ENCODE measurements at places on chromosomes 12 and 14. TPM values are rescaled to one million over a fixed set of nuclear protein-coding genes. Genes with fewer than 3 reads are reported as not detected.

DNA sequence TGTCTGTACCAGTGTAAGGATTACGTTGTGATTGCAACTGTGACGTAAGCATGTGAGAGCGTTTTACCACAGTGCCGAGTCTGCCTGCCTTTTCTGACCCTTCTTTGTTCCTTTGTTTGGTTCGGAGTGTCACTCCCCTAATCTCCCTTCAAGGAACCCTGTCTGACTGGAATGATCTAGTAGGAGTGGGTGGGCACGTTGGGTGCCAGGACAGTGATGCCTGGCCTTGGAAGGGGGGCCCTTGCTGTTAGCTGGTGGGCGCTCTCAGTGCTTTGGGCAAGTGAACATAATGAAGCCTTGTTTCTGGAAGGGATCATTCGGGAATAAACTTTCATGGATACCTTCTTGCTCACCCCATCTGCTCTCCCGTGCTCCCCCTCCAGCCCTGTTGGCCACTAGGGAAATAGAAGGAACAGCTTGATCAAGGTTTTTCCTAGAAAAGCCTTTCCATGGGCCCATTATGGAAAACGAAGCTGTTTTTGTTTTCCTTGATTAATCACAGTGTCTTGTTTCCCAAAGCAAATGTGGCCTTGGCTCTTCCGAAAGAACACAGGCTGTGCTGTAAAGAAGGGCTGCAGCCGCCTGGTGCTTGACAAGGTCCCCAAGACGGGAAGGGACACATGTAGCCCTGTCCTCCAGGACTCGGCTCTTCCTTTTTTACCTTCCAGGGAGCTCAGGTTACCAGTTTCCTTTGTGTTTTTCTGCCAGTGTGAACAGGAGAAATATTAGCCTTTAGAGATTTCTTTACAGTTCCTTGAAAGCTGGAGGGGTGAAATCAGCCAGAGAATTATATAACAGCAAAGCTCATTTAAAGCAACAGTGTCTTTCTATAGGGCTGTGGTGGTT, 215.5 kb downstream of the CRADD start:
- DNase-seq = no peak

GRCh38 chr12:63042646-63043045, 107.7 kb upstream of the PPM1H start:
- peak; percentile 47 for DNase-seq

- DNase-seq = peak; percentile 78
Observed at GRCh38 chr12:69569236-69569635, 16.0 kb upstream of the CCT2 start.

GRCh38 chr14:101963052-101963451, 1.3 kb upstream of the DYNC1H1 start:
- no peak for DNase-seq

GRCh38 chr14:92010644-92011043, 29.2 kb downstream of the TRIP11 start:
- no peak for DNase-seq

DNA sequence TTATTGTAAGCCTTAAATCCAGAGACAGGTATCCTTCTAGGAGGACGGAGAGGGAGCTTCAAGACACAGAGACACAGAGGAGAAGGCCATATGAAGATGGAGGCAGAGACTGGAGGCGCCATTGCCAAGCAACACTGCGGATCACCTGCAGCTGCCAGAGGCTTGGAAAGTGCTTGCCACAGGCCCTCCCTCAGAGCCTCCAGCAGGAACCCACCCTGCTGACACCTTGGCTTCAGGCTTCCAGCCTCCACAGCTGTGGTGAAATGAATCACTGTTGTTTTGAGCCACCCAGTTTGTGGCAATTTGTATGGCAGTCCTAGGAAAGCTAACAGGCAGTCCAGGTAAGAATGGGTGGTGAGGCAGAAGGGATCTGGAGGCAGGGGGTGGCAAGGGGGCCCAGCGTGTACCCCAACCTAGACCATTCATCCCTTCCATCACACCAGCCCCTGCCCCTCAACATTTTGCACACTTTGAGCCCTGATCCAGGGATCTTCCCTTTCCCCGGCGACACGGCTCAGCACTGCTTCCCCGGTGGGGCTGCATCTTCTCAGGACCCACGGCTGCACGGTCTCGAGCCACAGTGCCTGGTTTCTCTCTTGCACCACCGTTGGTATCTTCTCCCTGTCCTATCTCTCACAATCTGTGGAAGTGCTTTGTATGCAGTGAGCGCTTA, 22.3 kb upstream of the BCDIN3D start:
- no peak for DNase-seq

- DNase-seq = peak; percentile 60
Observed at GRCh38 chr12:67795236-67795635, 146.7 kb downstream of the DYRK2 start.

DNA sequence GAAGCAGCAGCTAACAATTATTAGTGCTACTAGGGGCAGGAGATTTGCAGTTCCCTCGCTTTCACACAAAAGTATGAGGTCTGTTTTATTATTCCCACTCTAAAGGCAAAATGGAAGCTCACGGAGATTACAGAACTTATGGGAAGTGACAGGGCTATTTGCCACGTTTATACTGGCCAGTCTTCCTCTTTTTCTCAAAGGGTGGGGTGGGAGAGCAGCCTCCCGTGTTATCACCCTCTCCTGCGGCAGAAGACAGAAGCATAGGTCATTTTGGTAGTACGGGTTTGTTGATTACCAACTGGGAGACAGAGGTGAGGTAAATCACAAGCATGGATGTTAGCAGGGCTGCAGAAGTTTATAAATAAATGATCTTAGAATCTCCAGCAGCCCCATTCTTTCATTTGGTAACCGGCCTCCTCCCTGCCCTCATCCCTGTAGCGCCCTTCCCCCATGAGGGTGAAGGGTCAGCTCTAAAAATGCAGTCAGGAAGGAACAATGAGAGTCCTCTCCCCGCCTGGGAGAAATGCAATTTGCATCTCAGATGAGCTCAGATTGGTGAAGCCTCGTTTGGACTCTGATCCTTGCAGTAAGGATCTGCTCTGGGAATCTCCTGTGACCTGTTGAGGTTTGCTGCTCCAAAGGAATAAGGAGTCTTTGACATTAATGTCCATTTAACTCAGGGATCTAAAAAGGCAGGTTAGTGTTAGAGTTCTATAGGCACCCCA, 44.7 kb upstream of the SINHCAF start:
- DNase-seq = no peak

DNA sequence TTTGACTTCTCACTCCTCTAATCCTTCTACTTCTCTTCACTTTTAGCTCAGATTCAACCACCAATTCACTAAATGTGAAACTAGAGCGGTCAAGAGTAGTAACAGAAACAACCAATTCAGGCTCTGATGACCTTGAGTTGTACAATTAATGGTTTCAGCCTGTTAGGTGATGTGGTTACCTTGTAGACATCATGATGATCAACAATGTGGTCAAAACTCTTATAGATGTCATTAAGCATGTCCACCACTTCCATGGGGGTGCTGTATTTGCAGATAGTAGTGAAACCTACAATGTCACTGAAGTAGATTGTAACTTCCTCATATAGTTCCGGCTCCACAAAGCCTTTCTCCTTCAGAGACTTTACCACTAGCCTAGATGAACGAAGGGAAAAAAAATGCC, 54.1 kb upstream of the PLBD1 start:
- DNase-seq = no peak

DNA sequence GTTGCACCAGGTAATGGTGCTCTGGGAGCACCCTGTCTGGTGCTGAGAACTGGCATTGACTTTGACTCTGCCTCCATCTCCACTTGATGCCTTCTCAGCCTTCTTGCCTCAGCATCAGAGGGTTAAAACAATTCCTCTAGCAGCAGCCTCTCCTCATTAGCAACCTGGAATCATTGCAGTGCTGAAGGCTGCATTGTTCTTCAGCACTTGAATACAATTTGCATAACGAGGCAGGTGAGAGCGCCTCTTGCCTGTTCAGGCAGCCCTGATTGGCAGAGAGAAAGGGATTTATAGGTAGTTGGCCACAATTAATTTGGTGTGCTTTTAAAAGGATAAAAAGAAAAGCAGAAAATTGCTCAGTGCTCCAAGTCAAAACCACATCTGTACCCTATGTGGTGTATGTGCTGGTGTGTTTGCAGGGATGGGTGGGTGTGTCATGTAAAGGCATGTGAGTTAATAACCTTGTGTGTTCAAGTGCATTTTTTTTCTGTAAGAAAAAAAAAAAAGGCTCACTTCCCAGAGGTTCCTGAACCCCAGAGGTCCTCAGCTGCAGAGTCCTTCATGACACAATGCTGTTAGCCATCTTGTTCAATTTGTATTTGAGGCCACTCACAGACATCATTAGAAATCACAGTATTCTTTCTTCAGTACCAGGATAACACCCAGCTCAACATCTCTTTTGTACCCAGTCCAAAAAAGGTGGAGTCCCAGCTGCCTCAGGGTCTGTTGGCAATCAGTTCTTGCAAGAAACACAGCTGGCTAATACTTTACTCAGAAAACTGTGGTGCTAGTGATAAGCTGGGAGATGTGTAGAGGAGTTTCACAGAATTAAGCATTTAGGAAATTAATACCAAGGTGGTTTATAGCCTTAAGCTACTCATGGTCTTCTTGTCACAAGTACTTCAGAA, 385.6 kb downstream of the GRIN2B start:
- DNase-seq = no peak

GRCh38 chr14:86035882-86036281, 505.9 kb downstream of the FLRT2 start:
- peak; percentile 34 for DNase-seq

DNA sequence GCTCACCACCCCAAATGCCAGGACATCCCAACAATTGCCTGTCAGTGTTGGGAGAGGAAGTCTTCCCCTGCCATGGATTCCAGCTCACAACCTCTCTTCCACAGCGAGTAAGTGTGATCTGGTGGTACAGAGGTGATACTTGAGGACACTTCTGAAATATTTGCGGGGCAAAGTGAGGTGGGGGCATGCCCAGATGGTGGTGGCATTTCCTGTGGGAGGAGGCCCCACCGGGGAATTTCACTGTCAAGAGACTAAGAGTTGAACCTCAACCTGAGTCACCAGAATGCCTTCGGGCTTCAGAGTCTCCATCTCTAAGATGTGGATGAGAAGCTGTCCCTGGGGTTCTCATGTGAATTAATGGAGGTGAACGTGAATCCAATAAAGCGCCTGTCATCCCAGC, 122.3 kb upstream of the RFLNA start:
- peak; percentile 19 for DNase-seq

DNA sequence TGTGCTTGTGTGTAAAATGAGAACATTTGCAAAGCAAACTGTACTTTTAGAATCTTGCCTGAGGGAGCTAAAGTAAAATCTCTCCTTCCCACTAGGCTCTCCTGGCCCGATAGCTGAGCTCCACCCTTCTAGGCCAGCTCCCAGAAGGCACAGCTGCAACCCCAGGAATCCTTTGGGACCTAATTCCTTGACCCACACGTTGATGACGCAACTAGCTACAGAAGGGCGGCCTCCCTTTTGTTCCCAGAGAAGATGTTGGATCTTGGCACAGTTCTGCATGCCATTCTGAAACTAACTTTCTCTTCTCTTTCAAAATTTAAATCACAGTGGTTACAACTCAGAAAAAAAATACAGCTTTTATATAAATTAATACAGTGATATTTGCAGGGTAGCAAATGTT, 268.1 kb downstream of the EGLN3 start:
- no peak for DNase-seq

DNA sequence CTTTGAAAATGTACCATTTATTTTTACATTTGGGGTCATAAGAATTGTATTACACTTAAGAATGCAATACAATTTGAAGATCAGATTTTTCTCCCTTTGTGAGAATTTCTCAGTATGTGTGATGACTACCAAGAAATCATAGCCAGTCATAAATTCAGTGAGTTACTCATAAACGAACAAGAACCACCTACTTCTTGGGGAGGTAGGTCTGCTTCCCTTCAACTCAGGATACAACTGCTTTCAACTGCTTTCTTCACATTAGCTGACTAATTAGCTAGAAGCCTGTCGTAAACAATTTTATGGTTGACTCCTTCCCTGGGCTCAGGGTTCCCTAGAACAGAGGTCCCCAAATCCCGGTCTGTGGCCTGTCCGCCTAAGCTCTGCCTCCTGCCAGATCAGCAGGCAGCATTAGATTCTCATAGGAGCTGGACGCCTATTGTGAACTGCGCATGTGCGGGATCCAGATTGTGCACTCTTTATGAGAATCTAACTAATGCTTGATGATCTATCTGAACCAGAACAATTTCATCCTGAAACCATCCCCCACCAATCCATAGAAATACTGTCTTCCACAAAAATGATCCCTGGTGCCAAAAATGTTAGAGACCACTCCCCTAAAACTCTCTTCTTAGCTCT, 3.7 kb downstream of the ANG start:
- no peak for DNase-seq

FLVCR2 gene
- 1.8 TPM for total RNA-seq

WSCD2 gene
- not detected for total RNA-seq

SYNDIG1L gene
- not detected for total RNA-seq

GLT8D2 gene
- 1.6 TPM for total RNA-seq

CLEC14A gene
- total RNA-seq = not detected

RAD9B gene
- 0.40 TPM for total RNA-seq

Measured in PC-3 (cell line).